ENCODE measurements at places on chromosomes 16 and 17.

DNA sequence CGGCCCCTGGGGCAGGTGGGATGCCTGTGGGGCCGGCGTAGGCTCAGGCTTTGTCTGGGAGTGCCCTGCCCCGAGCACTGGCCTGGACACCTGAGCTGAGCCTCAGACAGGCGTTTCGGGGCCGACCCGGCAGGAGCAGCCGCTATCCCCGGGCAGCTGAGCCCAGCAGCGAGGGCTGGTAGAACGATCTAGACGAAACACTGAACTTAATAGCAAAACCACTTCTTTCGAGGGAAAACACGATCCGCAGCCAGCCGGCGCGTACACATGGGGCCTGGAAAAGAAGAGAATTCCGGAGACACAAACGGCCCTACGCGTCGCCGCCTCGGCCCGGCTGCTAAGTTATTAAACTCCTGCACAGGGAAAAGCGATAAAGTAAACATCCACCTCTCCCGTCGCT is 22.0 kb upstream of the SSTR5 start:
- DNase-seq: no peak

DNA sequence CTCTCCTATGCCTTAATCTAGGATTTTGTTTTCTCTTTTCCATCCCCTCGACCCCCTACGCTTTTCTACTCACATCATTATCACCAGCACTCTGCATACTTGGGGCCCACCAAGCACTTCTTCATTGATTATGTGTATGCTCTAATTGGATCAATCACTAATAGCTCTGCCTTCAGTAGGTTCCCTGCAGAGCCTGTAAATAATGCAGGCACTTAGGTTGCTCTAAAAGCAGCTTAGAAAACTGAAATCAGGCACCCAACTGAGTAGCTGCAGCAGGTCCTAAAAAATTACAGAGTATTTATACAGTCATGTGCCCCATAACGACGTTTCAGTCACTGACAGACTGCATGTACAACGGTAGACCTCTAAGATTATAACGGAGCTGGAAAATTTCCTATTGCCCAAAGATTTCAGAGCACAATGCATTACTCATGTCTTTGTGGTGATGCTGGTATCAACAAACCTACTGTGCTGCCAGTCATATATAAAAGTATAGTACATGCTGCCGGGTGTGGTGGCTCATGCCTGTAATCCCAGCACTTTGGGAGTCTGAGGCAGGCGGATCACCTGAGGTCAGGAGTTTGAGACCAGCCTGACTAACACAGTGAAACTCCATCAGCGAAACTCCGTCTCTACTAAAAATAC is 280.4 kb downstream of the HS3ST3B1 start:
- DNase-seq: no peak

- DNase-seq: no peak
These were observed 2.0 kb upstream of the TTYH2 start for GRCh38 chr17:74211141-74211911.

GRCh38 chr17:1434150-1434549 is 21.9 kb downstream of the CRK start:
- DNase-seq: no peak

DNA sequence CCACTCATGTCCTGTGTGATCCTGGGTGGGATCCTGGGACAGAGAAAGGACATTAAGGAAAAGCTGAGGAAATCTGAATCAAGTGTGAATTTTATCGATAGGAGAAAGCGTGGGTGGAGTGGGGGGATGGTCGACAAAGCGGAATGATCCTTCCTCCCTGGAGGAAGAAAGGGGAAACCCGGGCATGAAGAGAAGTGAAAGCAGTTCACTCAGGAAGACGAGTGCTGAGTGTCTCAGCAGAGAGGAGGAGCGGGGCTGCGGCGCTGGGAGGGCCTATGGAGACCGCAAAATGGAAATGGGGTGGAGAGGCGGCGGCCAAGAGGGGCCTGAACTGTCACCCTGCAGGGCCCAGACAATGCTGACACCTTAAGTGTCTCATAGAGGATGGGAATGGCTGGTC is 8.7 kb downstream of the ZDHHC7 start:
- no peak for DNase-seq

DNA sequence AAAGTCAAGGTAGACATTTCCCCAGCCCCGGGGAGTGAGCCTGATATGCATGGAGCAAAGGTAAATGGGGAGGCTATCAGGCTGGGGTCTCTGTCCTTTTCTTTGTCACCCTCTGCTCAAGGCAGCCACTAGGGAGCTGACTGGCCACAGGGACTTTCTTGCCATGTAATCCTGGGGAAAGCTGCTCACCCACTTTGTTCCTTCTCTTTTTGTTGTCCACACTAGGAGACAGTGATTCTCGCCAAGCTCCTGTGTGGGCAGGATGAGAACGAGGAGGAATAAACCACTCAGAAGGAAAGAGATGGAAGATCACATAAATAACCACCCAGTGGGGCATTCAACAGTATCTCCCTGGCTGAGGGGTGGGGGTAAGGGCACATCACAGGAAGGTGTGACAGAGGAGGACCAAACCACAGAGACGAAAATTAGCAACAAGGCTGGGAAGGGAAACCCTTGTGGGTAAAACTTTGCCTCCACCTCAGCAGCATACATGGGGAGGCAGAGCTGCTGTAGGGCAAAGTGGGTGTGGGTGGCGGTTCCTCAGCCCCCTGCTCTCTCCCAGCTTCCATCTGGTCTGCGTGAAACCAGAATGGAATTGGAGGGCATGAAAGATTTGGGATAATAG is 26.2 kb upstream of the CCL1 start:
- peak; percentile 34 for DNase-seq

GRCh38 chr16:84199861-84200260 is 8.9 kb downstream of the ADAD2 start:
- DNase-seq: no peak

GRCh38 chr16:48538746-48539484 is 71.1 kb downstream of the N4BP1 start:
- DNase-seq: peak; percentile 56

DNA sequence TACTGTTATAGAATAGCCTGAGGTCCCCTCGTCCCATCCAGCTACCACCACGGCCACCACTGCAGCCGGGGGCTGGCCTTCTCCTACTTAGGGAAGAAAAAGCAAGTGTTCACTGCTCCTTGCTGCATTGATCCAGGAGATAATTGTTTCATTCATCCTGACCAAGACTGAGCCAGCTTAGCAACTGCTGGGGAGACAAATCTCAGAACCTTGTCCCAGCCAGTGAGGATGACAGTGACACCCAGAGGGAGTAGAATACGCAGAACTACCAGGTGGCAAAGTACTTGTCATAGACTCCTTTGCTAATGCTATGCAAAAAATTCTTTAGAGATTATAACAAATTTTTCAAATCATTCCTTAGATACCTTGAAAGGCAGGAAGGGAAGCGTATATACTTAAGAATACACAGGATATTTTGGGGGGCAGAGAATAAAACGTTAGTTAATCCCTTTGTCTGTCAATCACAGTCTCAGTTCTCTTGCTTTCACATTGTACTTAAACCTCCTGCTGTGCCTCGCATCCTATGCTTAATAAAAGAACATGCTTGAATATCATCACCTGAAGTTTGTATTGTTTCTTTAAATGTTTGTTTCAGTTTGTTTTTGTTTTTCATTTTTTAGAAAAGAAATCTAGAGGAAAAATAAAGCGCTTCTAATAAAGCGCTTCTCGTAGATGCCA is 388.3 kb downstream of the MAF start:
- DNase-seq: no peak

DNA sequence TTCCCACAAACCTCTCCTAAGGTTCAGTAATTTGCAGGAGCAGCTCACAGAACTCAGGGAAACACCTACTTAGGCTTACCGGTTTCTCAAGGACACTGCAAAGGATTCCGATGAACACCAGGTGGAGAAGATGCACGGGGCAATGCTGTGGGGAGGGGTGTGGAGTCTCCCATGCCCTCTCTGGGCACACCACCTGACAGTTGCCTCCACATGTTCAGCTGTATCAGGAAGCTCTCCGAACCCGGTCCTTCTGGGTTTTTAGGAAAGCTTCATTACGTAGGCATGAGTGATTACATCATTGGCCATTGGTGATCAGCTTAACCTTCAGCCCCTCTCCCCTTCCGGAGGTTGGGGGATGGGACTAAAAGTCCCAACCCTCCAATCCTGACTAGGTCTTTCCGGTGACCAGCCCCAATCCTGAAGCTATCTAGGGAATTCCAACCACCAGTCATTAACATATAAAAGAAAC is 21.6 kb downstream of the C17orf58 start:
- DNase-seq: no peak

DNA sequence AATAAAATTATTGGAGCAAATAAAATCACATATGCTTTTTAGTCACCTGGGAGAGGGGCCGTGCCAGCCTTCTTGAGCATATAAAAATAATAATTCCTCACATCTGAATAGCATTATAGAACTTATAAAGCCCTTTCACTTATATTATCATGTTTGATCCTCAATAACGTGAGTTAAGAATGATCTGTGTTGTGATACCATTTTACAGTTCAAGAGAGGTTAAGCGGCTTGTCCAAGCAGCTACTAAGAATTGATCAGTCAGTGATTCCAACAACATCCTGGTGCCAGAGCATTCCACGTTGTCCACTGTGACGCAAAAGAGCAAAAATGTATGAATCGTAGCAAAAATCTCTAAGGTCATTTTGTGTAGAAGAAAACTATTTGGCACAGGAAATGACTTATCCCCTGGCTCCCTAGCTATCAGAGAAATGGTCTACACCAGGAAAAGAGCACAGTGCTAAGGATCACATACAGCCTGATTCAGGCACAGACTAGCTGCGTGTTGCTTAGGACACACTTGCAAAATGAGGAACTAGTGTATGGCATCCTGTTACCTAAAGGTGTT is 33.0 kb downstream of the ANKFN1 start:
- no peak for DNase-seq

GRCh38 chr17:17682293-17682736 is 1.1 kb downstream of the RAI1 start:
- no peak for DNase-seq

GRCh38 chr17:15892244-15892643 is 52.7 kb upstream of the ADORA2B start:
- no peak for DNase-seq

- DNase-seq: no peak
These were observed 7.3 kb downstream of the ARSG start for GRCh38 chr17:68298601-68299000.

- DNase-seq: no peak
These were observed 44.4 kb downstream of the IRX3 start for GRCh38 chr16:54242199-54242598.

- no peak for DNase-seq
These were observed 45.6 kb downstream of the PRMT7 start for GRCh38 chr16:68356249-68356918.

DNA sequence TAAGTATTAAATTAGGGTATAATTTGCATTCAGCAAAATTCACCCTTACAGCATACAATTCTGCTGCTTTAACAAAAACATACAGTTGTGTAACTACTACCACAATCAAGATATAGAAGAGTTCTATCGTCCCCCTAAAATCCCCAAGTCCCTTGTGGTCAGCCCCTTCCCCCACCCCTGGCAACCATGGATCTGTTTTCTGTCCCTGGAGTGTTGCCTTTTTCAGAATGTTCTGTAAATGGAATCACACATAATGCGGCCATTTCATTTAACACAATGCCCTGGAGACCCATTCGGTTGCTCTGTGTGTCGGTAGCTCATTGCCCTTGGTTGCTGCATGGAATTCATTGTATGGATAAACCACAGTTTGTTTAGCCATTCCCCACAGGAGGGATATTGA is 190.2 kb downstream of the IRX5 start:
- DNase-seq: no peak

GRCh38 chr17:56988901-56989572 is 11.1 kb downstream of the SCPEP1 start:
- no peak for DNase-seq

GRCh38 chr17:79546386-79546785 is 64.5 kb downstream of the RBFOX3 start:
- no peak for DNase-seq

DNA sequence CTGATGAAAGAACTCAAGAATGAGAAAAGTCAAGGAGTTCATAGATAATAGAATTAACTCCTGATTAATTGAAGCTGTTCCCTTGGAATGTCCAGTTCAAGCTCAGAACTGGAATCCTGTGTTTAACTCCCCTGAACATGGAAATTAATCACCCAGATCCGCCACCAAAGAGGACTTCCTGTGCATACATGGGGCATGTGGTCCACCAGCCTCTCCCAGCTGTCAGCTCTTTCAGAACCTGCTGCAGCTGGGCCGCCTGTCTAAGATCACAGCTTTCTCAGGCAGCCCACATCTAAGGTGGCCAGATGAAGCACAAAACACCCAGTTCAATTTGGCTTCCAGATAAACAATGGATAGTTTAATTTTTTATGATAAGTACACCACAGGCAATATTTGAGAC is 203.7 kb upstream of the COX10 start:
- DNase-seq: no peak

DNA sequence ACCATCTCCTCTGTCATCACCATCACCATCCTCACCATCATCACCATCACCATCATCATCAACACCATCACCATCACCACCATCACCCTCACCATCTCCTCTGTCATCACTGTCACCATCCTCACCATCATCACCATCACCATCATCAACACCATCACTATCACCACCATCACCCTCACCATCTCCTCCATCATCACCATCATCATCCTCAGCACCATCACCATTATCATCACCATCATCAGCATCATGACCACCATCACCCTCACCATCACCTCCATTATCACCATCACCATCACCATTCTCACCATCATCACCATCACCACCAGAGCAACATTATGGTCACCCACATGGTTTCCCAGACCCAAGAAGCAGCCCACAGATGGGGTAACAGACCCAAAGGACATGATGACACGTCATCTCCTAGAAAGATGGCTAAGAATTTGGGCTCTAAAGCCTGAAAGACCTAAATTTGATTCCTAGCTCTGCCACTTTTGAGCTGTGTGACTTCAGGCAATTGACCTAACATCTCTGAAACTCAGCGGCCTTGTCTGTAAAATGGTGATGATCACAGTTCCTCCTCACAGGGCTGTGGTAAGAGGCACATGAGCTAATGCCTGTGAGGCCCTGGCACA is 14.6 kb downstream of the SCNN1B start:
- no peak for DNase-seq

DNA sequence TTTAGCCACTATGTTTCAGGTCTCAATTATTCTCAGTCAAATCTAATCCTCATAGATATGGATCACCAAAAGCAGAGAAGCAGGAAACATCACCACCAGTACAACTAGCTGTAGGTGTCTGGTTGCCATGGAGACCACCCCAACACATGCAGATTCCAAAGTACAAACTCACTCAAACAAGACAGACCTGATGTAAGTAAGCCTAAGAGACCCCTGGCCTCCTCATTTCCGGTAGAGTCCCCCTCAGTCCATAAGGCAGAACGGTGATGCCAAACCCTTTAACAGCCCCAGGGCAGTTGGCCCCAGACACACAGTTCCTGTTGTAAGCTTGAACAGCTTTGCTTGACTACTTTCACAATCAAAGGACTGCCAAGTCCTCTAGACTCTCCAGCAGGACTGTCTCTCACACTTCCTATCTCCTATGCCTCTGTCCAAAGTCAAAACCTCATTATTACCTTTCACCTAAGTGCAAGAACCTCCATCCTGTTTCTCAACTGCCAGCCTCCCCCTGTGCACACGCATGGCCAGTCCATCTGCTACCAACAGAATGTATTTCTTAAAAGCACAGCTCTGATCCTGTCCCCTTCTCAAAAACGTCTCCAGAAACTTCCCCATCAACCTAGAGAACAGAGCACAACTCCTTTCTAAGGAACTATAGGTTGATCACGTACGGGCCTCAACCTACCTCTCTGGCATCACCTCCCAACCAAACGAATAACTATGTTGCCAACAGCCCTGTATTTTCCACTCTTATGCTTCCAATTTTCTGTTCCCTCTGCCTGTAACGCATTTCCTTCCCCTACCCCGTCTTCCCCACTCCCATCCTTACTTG is 23.9 kb downstream of the SLC39A11 start:
- DNase-seq: no peak
